Peyer's patch (tissue), 4 donors: ENCODE measurements at places on chromosomes 11 and 22.

DNA sequence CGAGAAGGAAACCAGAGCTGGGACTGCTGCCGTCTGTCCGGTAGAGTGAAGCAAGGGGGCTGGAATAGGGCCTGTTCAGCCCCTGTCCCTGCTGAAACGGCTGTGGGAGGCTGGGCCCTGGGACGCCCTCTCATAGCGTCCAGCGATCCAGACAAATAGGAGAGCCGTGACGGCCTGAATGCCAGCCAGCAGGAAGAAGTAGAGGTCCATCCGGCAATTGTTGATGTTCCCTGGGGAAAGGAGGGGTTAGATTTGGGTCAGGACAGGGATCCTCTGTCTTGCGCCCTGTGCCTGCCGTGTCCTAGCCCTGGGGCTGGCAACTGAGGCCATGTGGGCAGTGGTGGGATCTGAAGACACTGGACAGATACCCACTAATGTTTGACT is 12.9 kb downstream of the TMEM132A start:
- DNase-seq, result peak; percentile 37

DNA sequence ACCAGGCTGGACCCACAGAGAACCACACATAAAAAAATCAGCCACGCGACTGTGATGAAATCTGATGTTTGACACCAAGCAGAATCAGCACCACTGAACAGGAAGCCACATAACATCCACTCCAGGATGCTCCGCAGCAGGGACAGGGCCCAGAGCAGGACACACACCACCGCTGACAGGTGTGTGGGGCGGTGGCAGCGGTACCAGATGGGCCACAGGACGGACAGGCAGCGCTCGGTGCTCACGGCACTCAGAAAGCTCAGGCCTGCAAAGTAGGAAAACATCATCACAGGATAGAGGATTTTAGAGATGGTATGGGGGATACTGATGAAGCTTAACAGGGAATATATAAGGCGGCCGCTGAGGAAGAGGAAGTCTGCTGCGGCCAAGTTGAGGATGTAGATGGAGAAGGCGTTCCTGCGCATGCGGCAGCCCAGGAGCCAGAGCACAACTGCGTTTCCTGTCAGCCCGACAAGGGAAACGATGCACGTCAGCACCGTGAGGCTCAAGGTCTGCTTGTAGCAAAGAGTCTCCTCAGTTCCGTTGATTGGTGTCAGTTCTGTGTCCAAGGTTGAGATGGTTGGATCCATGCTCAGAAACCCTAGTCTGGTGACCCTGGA is 4.9 kb downstream of the MRGPRX1 start:
- no peak for DNase-seq

- no peak for DNase-seq
Observed at GRCh38 chr11:27653990-27654758, 46.1 kb downstream of the BDNF start.

DNA sequence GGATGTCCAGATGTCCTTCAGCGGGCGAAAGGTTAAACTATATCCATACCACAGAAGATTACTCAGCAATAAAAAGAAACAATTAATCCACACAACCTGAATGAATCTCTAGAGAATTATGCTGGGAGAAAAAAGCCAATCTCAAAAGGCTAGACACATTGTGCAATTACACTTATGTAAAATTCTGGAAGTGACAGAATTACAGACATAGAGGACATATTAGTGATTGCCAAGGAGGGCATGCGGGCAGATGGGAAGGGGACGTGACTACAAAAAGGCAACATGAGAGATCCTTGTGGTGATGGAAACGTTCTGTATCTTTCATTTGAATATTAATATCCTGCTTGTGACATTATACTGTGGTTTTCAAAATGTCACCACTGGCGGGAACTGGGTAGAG is 103.5 kb upstream of the BMAL1 start:
- DNase-seq, result no peak

DNA sequence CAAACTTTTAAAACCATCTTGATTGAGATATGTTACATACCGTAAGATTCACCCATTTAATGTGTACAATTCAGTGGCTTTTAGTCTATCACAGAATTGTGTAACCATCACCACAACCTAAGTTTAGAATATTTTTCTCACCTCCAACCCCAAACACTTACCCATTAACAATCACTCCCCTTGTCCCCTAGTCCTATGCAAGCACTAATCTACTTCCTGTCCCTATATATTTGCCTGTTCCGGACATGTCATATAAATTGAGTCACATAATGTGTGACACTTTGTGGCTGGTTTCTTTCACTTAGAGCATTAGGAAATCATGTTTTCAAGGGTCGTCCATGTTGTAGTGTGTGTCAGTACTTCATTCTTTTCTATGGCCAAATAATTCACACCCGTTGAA is 38.8 kb downstream of the RASSF10 start:
- DNase-seq, result no peak

GRCh38 chr22:37258753-37259401 is 14.8 kb upstream of the RAC2 start:
- no peak for DNase-seq

DNA sequence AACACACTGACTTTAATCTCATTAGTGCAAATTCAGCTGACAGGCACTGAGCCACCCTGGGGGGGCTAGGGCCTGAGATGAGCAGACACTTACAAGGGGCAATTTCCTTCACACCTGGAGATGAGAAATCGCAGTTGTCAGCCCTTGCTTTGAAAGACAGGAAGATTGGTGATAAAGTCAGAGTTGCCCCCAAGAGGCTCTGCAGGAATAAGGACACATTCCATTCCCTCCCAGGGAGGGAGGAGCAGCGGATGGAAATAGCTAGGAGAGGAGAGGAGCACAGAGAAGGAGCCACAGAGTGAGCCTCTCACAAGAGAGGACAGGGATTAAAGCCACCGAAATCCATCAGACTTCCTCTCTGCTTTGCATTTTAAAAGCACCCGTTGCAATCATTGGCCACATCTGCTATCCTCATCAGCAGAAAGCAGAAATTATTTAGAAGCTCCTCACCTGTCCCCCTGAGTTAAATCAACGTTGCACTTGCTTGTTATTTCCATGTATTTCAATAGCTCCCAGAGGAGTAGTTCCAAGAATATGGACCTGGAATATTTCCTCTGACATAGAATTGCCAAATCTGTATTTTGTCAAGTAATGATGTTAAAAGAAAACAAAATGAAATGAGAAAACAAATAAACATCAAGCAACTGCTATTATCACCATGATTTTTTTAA is 213.7 kb downstream of the BARX2 start:
- no peak for DNase-seq

DNA sequence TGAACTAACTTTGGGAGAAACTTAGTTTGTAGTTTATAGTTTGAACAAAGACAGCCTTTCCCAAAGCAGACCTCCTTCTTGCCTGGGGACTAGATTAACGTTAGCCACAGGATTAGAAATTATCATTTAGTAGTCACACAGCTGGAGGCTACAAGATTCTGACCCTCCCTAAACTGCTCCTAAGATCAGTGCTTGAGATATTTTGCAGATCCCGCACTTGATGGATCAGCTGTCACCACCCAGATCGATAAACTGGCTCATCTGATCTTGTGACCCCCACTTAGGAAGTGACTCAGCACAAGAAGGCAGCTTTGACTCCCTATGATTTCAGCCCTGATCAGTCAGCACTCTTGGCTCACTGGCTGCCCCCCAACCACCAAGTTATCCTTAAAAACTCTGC is 1.6 kb downstream of the SLC22A24 start:
- no peak for DNase-seq

DNA sequence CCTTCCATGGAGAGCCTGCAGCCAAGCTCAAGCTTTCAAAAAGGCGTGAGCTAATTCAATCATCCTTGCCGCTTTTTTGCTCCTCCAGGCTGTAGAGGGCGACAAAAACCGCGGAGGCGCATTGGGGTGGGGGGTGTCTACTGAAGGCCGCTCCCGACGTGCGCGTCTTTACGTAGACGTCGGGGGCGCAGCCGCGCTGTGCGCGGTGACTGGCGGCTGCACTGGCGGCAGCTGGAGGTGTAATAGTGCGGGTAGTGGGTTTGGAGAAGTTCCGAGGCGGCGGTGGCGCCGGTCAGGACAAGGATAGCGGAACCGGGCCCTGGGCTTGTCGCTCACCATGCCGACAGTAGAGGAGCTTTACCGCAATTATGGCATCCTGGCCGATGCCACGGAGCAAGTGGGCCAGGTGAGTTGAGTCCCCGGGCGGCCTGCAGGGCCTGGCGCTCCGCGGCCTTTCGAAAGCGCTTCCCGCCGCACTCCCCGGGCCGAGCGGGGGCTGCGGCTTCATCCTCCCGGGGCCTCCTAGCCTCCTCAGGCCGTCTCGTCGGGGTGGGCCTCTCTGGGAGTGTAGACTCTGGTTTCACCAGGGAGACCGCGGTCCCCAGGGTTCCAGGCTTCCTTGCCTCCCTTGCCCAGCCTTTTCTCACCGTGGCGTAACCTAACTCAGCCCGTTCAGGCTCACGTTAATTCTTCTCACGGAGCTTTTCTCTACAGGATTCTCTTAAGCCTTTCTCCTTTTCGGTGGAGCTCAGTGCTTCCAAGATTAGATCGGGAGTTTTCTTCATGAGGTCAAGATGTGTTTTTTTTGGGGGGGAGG is at the start of gene API5:
Gene API5, plus strand, starts transcription at position 206 of the 817 bp plus-strand sequence. Its CDS starts 132 bp downstream, at position 338.
- peak; percentile 96 for DNase-seq

- no peak for DNase-seq
Observed at GRCh38 chr11:44992181-44992582, 41.5 kb upstream of the TP53I11 start.

GRCh38 chr11:74024261-74025029 is 15.6 kb upstream of the UCP3 start:
- DNase-seq, result no peak

DNA sequence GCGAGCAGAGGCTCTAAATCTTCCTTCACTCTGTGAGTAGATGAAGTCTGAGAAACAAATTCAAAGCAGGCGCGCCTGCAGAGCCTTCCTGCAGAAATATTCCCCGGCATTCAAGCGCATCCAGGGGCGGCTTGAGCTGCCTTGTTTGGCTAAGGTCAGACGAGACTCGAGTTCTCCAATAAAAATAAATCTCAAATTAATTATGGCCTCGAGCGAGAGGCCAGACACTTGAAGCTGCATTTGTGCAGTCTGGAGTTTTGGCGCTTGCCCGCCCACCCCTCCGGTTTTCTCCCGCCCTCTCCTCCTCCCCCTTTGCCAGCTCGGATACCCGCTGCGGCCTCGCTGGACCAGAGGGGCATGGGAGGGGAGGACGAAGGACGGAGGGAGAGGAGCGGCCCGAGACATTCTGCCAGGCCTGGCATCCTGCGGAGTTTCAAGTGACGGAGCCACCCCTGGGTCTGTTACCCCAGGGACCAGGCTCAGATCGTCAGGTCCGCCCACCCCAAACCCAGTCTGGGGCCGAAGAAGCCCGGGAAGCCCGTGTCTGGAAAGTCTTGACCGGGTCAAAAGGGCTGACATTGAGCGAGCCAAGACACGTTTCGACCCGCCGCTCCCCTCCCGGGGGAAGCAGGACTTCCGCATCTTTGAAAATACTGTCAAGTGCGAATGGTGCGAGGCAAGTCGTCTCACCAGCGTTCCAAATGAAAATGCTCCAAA is 3.8 kb upstream of the FLI1 start:
- DNase-seq, result no peak

GRCh38 chr11:63775191-63775590 is 6.6 kb upstream of the ZFTA start:
- DNase-seq, result no peak

DNA sequence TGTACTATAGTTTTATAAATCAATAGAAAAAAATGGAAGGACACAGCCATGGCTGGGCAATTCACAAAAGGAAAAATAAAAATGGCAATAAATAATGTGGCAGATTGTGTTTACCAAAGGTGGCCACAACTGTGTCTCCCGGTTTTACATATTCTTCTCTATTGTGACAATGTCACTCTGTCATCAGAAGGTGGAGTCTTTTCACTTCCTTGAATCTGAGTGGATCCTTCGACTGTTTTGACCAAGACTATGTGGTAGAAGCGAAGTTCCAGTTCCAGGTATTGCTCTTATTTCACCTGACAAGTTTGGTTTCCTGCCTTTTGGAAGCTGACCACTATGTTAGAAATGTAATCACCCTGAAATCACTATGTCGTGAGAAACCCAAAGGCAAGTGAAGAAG is 31.0 kb upstream of the HSD17B12 start:
- no peak for DNase-seq

DNA sequence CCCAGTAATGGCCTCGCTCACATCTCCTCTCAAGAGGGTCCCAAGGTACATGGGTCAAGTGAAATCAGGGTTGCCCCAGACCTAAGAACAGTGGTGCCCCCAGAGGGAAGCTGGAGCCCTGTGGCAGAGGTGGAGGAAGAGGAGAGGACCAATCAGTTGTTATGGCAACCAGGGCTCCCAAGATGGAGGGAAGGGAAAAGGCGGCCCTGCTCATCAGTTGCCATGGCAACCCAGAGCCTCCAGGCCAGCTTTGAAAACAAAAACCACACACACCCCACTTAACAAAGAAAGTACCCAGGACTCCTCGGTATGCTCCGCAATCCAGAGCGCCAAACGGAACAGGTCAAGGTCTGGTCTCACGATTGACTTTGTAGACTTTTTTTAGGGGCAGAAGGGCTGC is 53.5 kb upstream of the SLC35C1 start:
- DNase-seq, result no peak

DNA sequence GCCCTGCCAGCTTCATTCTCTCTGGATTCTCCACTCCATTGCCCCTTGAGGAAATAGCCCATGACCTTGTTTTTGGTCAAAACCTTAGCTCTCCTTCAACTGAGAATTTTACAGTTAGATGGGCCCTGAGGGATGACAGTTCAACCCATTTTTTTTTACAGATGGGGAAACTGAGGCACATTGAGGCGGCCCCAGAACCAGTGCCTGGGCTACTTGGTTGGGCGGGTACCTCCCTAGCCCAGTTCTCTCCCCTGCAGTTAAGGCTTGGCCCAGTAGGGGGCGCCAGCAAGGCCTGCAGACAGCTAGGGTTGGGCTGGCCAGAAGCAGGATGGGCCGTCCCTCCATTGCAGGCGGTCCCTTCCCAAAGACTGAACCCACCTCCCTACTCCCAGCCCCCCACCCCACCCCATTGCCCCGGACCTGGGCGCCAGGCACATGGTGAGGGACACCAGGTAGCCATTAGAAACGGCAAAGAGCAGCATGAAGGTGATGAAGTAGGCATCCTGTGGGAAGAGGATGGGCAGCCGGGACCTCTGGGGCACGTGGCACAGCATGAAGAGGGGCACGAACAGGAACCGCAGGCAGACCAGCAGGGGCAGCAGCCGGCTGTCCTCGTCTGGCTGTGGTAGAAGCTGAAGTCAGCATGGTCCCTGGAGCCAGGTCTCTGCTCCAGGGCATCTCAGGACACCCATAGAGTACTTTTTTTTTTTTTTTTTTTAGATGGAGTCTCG is 7.6 kb downstream of the SLC29A2 start:
- no peak for DNase-seq

- peak; percentile 30 for DNase-seq
Observed at GRCh38 chr11:62141111-62142042, 17.6 kb downstream of the INCENP start.

- DNase-seq, result no peak
Observed at GRCh38 chr22:29144786-29145160, 60.9 kb upstream of the EMID1 start.

- no peak for DNase-seq
Observed at GRCh38 chr11:130426837-130427341, 1.5 kb downstream of the ADAMTS8 start.
